GM12891 (cell line): ENCODE measurements at places on chromosomes 7 and 10.

- DNase-seq = no peak
Measured at GRCh38 chr10:77661674-77662073, 24.1 kb upstream of the KCNMA1 start.

GRCh38 chr7:120395526-120396019 is 122.6 kb downstream of the KCND2 start:
- no peak for DNase-seq

GRCh38 chr7:110157631-110158362 is 933.1 kb upstream of the LRRN3 start:
- DNase-seq = no peak

DNA sequence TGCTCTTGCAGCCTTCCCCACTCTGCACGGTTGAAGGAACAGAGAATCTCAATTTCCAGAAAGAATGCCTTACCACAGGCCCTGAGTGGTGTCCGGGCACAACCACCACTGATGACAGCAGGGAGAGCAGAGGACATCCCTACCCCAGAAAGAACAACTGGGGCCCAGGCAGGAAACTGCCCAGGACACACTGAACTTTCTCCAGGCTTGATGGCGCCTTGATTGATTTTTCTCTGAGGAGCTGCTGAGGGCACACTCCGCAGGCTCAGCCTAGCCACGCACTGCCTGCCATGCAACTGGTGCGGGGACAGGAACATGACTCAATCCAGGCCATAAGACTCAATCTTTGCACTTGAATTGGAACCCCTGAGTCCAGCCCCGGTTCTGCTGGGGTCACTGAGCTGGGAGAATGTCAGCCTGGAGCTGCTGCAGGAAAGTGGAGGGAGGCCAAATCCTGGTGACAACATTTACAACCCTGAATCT is 5.9 kb downstream of the AKR1B1 start:
- no peak for DNase-seq

- DNase-seq = no peak
Measured at GRCh38 chr7:68752485-68753178, 845.6 kb upstream of the AUTS2 start.

GRCh38 chr10:62866451-62866850 is 50.3 kb upstream of the EGR2 start:
- no peak for DNase-seq

DNA sequence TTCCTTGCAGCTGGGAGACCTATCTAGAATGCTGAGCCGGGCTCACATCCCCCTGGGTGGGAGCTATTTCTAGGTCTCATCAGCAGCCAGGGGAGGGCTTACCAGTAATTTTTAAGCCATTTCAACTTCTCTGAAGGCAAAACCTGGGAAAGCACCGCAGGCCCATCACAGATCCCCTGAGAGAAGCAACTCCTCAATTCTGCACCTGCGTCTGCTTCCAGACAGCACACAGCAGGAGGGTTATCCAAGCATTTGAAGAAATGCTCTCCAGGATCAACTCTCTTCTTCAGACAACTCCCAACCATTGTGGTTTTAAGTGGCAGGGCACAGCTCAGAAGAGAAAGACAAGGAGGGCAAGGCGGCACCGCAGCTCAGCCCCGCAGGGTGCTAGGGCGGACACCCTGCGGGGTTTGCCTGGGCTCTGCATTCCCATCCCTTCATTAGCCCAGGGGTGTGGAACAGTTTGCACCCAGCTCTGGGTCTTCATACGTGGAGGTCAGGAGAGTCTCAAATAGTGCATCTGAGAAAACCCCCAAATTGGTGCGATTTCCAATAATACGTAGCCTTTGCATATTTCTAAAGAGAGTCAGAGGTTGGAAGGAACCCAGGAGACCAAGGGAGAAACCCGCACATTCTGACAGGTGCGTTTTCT is 618.7 kb downstream of the DNAJB6 start:
- no peak for DNase-seq
